Lower lobe of right lung (tissue), 2 donors: ENCODE measurements at places on chromosomes 2 and 18.

DNA sequence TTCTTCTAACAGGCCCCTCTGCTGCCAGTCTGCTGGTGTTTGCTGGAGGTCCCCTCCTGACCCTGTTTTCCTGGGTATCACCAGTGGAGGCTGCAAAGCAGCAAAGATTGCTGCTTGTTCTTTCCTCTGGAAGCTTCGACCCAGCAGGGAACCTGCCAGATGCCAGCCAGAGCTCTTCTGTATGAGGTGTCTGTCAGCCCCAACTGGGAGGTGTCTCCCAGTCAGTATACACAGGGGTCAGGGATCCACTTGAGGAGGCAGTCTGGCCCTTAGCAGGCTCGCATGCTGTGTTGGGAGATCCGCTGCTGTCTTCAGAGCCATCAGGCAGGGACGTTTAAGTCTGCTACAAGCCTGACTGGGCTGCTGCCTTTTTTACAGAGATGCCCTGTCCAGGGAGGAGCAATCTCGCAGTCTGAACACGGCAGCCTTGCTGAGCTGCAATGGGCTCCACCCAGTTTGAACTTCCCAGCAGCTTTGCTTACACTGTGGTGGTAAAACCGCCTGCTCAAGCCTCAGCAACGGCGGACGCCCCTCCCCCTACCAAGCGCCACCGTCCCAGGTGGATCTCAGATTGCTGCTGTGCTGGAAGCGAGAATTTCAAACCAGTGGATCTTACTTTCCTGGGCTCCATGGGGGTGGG, 29.9 kb downstream of the CHCHD5 start:
- no peak for DNase-seq

DNA sequence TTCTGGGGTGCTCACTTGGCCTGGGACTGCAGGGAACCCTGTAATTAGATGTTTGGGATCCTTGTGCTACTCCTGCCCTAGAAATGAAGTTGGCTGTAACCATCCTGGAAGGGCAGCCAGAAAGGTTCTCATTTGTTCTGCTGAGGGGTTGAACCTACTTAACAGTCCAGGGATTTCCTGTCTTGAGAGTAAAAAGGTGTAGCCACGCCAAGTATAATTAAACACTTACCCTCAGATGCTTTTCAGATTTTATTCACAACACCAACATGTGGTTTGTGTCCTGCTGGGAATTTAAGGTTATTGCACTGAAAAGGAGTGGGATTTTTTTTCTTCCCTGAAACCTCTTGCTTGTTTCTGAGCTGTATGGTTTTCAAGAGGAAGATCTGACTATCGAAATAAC, 222.4 kb upstream of the APCDD1 start:
- no peak for DNase-seq

DNA sequence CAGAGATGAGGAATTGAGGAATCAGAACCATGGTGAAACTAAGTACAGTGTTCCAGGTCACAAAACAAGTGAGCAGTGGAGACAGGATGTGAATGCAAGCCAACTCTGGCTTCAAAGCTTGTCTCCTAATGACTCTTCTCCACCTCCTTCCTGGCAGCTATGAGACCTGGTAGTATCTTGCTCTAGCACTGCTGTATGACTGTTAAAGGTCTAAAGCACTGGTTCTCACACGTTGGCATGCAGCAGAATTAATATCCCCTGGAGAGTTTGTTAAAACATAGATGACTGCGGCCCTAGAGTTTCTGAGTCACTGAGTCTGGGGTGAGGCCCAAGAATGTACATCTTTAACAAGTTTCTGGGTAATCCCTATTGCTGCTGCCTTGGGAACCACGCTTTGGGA, 63.3 kb downstream of the SUCLG1 start:
- DNase-seq: no peak

GRCh38 chr2:64228918-64229317, 84.7 kb upstream of the PELI1 start:
- no peak for DNase-seq
